Activated T-cell treated with anti-CD3 and anti-CD28 coated beads for 4 hours (primary cell): ENCODE measurements at places on chromosomes 2 and 18.

- no peak for DNase-seq
These were observed 25.4 kb downstream of the SOCS6 start for GRCh38 chr18:70314151-70314782.

GRCh38 chr2:235141411-235142128 is 189.8 kb downstream of the SH3BP4 start:
- no peak for DNase-seq

DNA sequence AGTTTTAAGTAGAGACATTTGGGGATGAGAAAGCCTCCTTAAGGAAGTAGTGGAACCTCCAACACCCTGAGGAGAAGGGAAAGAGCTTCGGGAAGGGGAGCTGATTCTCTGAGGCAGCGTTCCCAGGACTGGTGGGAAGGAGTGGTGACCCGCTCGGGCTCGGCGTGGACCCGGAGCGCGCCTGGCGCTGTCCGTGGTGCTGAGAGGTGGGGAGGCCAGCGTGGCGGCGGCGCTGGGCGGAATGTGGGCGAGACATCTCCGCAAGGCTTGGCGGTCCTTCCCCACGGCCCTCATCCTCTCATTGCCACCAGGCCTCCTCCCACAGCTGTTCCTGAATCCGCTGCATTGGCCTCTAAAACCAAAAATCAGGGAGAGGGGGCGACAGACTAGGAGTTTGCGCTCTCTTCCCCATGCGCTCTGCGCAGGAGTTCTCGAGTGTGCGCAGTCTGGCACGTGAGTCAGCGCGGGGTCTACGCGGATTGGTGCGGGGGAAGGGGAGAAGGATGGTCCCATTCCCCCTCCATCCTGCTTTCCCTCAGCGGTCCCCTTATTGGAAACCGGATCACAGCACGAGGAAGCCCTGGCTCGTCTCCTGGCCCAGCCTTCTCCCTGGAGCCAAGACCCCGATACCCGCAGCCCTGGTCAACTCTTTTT is 857 bp downstream of the RESP18 start:
- DNase-seq, result no peak

GRCh38 chr18:47801817-47802216 is 128.6 kb downstream of the SMAD2 start:
- no peak for DNase-seq

DNA sequence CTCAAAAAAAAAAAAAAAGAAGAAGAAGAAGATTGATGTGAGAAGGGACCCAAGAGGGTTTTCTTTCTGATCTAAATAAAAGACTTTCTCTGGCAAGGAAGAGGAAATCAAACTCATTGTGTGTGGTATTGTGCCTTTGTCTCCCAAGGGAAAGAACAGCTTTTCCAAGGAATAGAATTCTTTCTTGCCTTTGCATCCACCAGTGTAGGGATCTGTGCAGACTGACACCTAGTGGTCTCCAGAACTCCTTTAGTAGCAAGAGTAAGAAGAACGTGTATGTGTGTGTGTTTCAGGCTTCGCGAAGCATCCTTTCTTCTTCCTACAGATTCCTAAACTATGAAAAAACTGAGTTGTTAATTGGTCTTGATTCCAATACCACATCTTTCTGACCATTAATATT is 33.5 kb upstream of the CRIM1 start:
- DNase-seq, result no peak

- no peak for DNase-seq
These were observed 2.5 kb downstream of the DYNC2LI1 start for GRCh38 chr2:43776324-43776723.

DNA sequence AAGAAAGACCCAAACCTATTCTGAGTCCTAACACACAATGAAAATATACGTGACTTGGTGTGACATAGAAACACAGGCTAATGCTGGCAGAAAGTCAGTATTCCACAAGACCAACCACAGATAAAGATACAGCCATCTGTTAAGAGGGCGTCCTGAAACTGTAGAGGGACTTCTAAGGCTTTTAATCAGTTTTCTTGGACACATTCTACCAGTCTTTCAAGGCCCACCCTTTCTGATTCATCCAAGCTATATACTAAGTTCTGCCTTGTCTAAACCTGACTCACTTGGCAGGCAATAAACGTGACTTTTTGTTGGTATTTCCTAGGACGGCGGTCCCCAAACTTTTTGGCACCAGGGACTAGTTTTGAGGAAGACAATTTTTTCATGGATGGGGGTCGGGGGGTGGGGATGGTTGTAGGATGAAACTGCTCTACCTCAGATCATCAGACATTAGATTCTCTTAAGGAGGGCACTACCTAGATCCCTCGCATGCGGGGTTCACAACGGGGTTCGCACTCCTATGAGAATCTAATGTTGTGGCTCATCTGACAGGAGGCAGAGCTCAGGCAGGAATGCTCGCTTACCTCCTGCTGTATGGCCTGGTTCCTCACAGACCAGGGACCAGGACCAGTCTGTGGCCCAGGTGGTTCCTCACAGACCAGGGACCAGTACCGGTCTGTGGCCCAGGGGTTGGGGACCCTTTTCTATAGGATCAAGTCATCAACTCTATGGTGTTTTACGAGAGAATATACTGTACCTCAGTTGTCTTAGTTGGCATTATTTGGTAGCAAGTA is 61.4 kb downstream of the SP3 start:
- no peak for DNase-seq

- DNase-seq, result no peak
These were observed 219.4 kb downstream of the MREG start for GRCh38 chr2:215793747-215794595.

DNA sequence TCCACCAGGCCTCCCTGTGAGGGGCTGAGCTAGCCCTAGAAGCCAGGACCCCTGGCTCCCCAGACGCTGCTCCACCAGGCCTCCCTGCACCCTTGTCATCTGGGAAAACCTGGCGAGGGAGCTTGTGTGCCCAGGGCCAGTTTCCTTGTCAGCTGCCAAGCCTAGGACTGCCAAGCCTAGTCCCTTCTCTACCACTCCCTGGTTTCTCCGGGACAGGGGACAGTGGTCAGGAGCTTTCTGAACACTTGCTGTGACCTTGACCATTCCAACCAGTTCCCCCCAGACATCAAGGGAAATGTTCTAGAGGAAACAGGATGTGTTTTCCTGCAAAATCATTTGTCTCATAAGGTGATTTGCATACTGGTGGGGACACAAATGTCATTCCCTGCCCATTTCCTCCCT is 41.3 kb upstream of the MRPL33 start:
- DNase-seq, result no peak
